ENCODE measurements at places on chromosomes 1 and 21. TPM values are rescaled to one million over a fixed set of nuclear protein-coding genes. Genes with fewer than 3 reads are reported as not detected.

GRCh38 chr1:212958175-212958574 is 7.8 kb downstream of the VASH2 start:
- H3K4me3 ChIP-seq = no peak overlapping the region
- H3K27ac ChIP-seq = no peak overlapping the region
- H3K27me3 ChIP-seq = no peaks in the 10 kb centered on the region

DNA sequence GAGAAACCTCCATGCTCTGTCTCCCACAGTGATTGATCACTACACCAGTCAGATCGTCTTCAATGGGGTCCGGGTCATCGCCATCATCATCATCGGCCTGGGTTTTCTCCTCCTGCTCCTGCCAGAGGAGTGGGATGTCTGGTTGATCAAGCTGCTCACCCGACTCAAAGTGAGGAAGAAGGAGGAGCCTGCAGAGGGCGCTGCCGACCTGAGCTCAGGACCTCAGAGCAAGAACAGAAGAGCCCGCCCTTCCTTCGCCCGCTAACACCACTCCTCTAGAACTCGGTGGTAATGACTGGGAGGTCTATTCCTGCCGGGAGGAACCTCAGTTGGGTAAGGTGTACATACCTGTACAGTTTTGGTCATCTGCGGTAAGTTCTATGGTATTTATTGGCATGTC is 50.3 kb upstream of the COA6 start:
- H3K4me3 ChIP-seq = no peak overlapping the region
- no peaks in the 10 kb centered on the region for H3K36me3 ChIP-seq
- DNase-seq = peak; percentile 61
- peaks cover 2% of the 10 kb centered on the region for H3K27me3 ChIP-seq
- H3K4me1 ChIP-seq = no peaks in the 10 kb centered on the region
- H3K27ac ChIP-seq = no peak overlapping the region

DNA sequence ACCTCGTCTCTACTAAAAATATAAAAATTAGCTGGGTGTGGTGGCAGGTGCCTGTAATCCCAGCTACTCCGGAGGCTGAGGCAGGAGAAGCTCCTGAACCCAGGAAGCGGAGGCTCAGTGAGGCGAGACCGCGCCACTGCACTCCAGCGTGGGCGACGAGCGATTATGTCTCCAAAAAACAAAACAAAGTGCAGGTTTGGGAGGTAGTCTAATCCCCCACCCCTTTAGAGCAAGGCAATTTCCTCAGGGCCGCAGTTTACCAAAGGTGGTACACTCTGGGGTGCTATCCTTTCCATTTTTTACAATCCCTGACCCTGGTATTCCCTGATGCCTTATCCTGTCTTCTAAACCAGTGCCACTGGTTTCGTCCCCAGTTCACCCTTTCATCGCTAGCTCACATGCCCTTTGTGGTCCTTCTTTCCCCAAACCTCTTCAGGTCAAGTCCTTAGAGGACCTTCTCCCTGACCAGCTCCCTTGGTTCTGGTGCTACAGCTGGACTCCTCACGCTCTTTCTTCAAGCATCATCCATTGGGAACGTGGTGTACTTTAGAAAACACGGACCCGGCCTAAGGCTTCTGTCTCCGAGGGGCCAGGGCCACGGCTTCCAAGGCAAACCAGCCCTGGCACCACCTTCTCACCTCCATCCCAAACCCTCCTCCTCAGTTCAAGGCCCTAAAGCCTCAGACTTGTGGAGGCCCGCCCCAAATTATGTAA is 873 bp downstream of the IFT25 start:
- H3K4me1 ChIP-seq = peaks cover 27% of the 10 kb centered on the region
- peak; percentile 8 for DNase-seq
- H3K4me3 ChIP-seq = peak overlapping the region; percentile 91
- no peaks in the 10 kb centered on the region for H3K36me3 ChIP-seq
- peak overlapping the region; percentile 89 for H3K27ac ChIP-seq
- no peaks in the 10 kb centered on the region for H3K27me3 ChIP-seq

DNA sequence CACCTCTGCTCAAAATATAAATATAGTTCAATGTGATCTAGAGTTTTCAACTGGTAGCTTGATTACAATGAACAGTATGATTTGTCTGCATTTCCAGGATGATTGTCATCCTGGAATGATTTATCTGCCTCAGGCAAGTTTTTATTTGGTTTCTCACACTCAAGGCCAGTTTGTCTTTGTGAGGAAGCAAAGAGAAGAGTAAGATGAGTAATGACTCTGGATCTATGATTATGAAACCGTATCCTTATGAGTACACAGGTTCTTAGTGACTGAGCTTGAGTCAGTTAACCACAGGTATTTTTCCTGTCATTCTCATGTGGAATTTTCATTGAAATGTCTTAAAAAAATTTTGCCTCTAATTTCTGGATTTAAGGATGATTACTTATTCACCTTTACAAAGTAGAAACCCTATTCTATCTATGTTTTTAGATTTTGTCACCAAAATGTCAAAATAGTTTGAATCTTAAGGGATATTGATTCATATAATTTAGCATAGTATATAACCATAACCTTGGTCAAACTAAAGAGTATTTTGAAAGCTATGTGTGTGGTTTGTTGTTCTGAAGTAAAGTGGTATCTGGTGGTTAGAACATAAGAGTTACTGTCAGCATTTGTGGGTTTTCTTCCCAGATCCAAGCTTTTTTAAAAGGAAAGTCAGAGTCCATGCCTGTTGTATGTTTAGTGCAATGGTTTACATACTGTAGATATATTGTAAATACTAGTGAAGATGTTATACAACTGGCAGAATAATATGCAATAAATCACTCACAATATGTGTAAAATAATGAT is 145.0 kb downstream of the RASAL2 start:
- peaks cover 15% of the 10 kb centered on the region for H3K4me1 ChIP-seq
- H3K36me3 ChIP-seq = no peaks in the 10 kb centered on the region
- no peak overlapping the region for H3K27ac ChIP-seq
- no peaks in the 10 kb centered on the region for H3K27me3 ChIP-seq

Gene ZBTB8B
- not detected for total RNA-seq

- no peaks in the 10 kb centered on the region for H3K27me3 ChIP-seq
- no peak overlapping the region for H3K4me3 ChIP-seq
- H3K36me3 ChIP-seq = peaks cover 2% of the 10 kb centered on the region
These were observed 25.0 kb downstream of the SRSF4 start for GRCh38 chr1:29156543-29157268.

All from Caco-2 (cell line).